ENCODE measurements at places on chromosomes 6 and 20.

GRCh38 chr6:138555421-138555988, 56.2 kb upstream of the NHSL1 start:
- DNase-seq: peak; percentile 86

DNA sequence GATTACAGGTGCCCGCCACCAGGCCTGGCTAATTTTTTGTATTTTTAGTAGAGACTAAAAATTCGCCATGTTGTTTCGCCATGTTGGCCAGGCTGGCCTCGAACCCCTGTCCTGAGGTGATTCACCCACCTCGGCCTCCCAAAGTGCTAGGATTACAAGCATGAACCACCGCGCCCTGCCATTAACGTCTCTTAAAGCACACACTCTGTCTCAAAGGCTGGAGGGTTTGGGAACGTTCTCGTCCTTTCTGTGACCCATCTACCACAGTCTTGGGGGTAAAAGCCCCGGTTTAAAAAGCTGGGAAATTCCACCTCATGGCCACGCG, 57.8 kb upstream of the ARID1B start:
- no peak for DNase-seq

- DNase-seq: no peak
Measured at GRCh38 chr6:142887517-142887916, 57.5 kb downstream of the HIVEP2 start.

- DNase-seq: no peak
Measured at GRCh38 chr20:35434085-35435005, 3.7 kb downstream of the GDF5 start.

DNA sequence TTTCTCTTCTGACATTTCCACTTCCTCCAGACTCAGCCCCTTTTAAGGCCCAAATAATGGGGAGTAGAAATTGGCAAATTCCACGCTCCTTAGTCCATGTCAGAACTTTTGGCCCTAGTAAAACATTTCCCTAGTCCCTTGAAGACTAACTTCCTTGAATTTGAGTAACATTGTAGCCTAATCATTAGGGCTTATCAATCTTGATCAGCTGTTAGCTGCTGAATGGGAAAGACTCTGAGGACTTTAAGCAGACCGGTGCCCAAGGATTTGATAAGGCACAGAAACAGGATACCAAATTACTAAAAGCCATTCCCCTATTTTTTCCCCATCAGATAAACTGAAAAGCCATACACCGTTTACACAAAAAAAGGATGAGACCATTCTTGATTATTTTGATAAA, 37.0 kb upstream of the ECI2 start:
- no peak for DNase-seq

- DNase-seq: no peak
Measured at GRCh38 chr6:37251211-37251780, 6.3 kb upstream of the TBC1D22B start.

DNA sequence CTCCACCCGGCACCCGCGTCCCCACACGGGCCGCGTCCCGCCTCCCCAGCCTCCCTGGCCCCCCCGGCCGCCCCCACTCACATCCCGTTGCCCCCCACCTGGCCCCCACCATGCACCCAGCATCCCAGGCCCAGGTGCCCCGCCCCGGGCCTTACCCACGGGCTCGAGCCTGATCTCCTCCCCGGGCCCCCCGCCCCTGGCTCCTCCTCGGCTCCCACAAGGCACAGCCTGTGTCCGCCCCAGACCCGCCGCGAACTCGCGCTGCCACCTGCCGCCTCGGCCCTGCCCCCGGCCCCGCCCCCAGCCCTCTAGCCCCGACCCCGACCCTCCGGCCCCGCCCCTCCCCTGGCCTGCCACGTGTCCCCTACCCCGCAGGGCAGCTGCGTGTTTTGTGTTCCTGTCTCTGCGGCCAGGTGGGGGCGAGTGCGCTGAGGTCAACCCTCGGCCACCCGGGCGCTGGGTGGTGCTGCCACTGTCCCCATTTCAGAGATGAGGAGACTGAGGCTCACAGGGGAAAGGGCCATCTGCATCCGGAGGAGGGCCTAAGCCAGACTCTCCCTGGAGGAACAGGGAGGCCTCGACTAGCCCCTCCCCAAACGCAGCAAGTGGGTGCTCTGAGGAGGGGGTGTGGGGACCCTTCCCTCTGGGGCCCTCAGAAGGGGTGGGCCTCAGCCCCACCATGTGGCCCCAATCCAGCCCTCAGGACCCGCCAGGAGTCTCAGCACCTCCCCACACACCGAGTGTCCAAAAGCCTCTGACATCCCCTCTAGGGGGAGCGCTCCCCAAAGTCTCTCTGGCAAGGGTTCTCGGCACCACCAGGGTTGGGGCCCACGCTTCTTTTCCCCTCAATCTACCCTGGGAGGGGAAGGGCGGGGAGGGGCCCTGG, 99.8 kb downstream of the TAF4 start:
- peak; percentile 75 for DNase-seq

DNA sequence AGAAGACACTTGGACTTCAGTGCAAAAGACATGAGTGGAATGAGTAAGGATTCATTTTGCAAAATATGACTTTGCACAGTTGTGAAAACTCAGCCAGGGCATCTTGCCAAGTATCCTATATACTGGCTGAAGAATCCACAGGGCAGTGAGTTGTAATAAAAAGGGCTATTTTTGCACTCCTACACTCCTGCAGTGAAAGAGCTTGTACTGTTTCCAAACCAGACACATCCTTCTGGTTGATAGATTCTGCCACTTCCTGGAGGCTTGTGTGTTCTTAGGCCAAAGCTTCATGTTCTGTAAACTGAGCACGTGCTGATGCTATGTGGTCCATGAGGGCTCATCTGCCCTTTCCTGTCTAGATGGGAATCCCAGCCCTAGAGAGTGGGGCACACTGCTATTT, 34.9 kb downstream of the GMPR start:
- DNase-seq: no peak

GRCh38 chr20:17419479-17420041, 111.6 kb downstream of the BFSP1 start:
- no peak for DNase-seq

- DNase-seq: no peak
Measured at GRCh38 chr6:101826678-101827077, 433.2 kb downstream of the GRIK2 start.

DNA sequence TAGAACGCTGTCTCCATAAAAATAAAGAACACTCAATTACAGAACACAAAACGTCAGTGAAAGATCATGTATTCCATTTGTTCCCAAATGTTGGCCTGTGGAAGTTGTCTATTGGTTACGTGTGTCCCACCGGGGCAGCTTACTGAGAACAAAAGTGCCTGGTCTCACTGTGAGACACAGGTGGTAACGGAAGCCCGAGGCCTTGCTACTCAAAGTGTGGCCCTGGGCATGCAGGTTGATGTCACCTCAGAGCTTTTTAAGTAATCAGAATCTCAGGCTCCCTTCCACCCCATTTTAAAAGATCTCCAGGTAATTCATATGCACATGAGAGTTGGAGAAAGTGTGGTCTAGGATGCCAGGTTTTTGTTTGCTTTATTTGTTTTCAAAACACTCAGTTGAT, 422.5 kb upstream of the OPRM1 start:
- peak; percentile 54 for DNase-seq

DNA sequence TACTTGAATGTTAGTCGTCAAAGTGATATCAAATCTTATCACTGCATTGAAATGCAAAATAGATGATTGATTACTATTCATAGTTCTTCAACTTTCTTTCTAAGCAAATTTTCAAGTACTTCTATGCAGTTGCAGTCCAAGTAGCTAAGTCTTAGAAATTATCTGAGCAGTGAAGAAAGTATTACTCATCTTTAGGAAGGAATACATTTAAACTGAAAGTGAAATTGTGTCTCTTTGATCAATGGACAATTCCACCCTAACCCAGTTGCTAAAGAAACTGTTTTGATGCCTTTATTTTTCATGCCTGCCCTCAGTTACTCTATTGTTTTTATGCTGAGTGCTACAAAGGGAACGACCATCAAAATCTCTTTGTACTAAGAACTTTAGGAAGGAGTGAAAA, 337.4 kb downstream of the GRIK2 start:
- no peak for DNase-seq

- no peak for DNase-seq
Measured at GRCh38 chr6:161108916-161109315, 117.3 kb downstream of the MAP3K4 start.

GRCh38 chr6:52087498-52087999, at the start of gene PKHD1:
TSS of gene PKHD1 (minus strand) at chr6:52087613. CDS start at chr6:52084933, 2,680 bp downstream.
- peak; percentile 66 for DNase-seq

DNA sequence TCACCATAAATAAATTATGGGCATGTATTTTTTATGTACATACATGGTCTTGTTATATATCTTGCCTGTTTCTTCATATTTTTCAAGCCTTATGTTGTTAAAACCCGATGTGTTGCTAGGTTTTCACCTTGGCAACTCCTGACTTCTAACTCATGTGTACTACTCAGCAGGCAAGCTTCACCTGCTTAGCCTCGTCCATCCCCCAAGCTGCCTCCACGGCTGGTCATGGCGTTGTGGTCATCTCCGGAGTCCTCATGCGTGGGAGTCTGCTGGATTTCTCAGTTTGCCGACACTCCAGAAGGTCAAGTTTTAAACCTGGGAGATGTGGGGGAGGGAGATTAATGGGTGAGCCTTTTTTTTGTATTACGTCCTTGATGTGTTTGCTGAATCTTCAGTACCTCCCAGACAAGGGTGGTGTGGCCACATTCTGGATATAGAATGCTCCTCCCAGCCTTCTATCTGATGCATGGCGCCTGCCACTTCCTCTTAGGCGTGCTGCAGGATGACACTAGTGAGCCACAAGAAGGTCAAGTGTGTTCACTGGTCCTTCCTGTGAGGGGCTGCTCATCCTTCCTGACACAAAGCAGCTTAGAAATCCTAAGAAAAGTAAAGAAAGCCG, 26.6 kb upstream of the EDN3 start:
- no peak for DNase-seq

DNA sequence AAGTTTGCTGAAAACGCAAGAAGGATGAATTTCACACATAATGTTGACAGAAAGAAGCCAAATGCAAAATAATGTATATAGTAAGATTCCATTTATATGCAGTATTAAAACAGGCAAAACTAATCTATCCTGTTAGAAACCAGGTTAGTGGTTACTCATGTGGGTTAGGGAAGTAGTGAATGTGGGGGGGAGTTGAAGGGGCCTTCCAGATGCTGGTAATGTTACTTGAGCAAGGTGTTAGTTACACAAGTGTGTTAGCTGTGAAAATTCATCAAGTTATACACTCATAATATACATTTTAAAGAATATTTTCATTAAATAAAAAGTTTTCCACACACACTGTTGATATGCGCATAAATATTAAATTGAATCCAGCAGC, 29.8 kb downstream of the USP45 start:
- no peak for DNase-seq

DNA sequence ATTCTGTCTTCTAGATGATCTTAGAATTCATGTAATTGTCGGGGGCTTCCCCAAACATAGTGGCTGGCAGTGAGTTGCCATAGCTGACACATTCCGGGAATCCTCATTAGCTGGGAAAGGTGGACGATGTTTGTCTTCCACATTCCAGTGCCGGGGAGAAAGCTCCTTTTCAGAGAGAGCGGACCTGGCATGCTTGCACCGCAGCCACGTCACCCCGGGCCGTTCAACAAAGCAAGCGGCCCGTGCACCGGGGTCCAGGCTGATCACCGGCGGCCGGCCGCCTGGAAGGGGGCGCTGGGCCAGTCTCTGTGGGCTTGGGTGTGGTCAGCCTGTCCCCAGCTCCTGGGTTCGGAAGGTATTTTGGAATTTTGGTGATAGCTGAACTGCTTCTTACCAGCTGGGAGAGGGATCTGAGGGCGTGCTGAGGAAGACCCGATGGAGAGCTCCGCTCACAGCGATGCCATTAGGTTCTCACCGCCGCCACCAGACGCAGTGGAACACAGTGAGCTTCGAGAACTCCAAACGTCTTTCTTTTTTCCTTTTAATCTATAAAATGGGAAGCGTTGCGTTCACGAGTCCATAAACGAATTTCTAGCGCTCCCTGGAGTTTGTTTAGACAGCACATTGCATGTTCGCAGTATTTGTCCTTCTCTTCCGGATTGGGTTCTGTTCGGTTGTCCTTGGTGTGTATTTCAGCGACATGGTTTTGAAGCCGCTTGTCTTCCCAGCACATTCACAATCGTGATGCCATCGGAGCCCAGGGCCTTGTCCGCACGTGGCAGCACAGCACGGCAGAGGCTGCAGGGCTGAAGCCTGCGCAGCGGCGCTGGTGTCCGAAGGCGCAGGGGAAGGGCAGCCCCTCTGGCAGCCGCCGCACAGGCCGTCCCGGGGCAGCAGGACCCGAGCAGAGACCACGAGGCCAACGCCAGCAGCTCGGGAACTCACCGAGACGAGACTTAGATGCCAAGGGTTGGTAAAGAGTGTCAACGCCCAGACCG, 557.6 kb downstream of the QKI start:
- DNase-seq: peak; percentile 25

Data from GM23338 (cell line).